Hematopoietic multipotent progenitor cell treated with erythropoietin and hydrocortisone succinate and interleukin-3 and kit ligand, for 15 days (in vitro differentiated cells): ENCODE measurements at places on chromosomes 1 and 21.

- DNase-seq, result no peak
Observed at GRCh38 chr1:12184008-12184681, 17.4 kb downstream of the TNFRSF1B start.

- no peak for DNase-seq
Observed at GRCh38 chr1:116764906-116765862, 11.0 kb downstream of the CD2 start.

GRCh38 chr1:42172381-42173133 lies 8.0 kb upstream of the GUCA2A start:
- no peak for DNase-seq

DNA sequence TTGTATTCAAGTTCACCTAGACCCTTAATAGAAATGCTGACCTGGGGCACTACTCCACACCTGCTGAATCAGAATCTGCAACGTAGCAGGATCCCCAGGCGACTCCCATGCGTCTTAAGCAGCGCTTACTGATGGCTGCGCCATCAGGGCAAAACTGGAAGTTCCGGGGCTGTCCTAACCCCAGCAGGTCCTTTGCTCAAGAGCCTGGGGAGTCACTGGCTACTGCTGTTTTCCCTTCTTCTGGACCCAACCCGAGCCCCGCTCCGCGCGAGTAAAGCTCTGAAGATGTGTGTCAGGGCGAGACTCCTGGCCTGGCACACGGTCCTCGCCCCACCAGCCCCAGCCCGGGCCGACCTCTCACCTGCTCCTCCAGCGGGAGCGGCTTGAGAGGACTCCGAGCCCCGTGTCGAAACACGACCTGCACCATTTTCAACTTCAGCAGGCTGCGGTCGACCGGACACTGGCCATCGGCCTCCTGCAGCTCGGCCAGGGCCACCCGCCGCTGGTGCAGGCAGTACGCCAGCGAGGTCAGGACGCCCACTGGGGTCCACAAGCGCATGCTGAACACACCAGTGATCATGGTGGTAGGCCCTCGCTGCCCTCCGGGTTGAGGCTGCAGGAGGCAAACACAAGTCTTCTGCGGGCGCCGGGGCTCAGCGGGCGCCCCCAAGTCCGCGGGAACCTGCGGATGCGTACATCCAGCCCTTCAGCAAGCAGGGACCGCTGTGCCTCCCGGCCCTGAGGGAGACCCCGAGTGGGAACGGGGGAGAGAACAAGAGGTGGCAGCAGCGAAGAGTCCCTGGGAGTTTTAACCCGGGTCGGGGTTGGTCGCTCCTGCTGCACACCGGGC lies 630 bp downstream of the ACP6 start:
- DNase-seq, result no peak

DNA sequence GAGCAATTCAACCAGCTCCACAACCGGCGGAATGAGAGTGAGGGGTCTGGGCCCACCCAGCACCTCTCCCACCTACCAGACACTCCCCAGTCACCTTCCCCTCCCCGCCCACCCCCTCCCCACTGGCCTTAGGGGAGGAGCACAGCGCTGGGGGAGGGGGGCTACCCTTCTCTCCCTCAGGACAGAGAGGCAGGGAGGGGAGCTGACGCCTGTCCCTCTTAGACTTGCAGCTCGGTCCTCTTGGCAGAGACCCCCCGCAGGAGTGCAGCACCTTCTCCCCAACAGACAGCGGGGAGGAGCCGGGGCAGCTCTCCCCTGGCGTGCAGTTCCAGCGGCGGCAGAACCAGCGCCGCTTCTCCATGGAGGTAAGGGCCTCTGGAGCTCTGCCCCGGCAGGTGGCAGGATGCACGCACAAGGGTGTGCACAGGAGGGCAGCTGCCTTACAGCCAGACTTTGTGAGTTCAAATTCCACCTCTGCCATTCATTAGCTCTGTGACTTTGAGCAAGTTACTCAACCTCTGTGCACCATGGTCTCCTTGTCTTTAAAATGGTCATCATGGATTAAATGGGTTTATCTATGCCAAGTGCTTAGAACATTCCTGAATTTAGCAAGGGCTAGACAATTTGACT lies 18.9 kb downstream of the CDK18 start:
- no peak for DNase-seq

- no peak for DNase-seq
Observed at GRCh38 chr1:34987018-34987417, 1.9 kb upstream of the TMEM35B start.

DNA sequence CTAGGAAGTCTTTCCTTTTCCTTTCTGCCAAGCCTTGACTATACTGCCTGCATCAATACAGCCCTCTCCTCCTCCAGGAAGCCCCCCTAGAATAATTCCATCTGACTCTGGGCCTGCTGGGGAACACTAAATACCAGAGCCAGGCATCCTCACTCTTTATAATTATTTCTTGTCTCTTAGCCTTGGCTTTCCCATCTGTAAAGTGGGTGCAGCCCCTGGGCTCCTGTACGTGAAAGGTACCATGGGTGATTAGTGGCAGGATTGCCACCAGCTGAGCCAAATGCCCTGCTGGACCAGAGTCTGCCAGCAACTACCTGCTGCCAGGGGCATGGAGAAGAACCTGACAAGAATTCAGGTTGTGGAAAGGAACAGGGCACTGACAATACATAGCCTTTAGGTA lies 58.7 kb downstream of the LGR6 start:
- DNase-seq, result no peak

DNA sequence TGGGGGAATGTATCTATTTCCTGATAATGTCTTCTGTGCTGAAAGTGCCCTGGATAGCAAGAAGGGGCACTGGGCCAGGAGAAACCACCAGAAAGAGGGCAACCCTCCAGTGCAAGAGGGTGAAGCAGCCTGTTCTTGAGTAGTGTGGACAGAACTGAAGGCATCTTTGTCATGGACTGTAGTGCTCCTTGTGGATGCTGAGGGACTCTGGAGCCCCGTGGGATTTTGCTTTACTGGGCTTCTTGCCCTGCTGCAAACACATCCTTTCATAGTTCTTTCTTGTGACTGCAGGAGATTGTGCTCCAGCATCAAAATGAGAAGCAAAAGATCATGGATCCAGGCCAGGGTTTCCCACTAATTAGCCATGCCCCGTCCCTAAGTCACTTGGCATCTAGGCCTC lies 300.6 kb downstream of the ZNF326 start:
- DNase-seq, result no peak

GRCh38 chr1:79004916-79005315 lies 1.6 kb downstream of the ADGRL4 start:
- DNase-seq, result no peak

GRCh38 chr1:15974855-15975254 lies 1.0 kb downstream of the ZBTB17 start:
- no peak for DNase-seq

DNA sequence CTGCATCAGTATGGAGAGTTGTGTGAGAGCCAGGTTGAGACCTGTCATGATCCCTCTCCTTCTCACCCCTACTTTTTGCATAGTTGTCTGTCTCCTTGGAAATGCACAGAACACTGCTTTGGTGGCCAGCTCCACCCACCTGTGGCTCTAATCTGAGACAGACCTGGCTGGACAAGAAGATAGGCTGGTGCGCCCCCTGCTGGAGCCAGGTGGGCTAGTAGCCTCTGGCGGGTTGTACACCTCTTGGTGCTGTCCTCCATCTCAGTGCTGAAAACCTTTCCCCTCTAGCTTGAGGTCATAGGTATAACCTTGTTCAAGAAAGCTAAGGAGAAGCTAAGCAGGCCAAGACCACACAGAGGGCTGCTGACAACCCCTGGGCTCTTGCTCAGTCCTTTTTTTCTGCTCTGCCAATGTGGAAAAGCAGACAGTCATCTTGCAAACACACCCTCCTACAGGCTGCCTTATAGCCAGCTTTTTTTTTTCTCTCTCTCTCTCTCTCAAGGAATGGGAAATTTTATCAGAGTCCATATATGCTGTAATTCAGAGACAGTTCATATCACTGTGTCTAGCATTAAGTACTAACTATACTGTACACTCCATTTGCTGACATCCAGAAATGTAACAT lies 58.8 kb upstream of the SPATA6 start:
- DNase-seq, result peak; percentile 43

GRCh38 chr1:218462587-218462986 lies 117.5 kb downstream of the TGFB2 start:
- no peak for DNase-seq

DNA sequence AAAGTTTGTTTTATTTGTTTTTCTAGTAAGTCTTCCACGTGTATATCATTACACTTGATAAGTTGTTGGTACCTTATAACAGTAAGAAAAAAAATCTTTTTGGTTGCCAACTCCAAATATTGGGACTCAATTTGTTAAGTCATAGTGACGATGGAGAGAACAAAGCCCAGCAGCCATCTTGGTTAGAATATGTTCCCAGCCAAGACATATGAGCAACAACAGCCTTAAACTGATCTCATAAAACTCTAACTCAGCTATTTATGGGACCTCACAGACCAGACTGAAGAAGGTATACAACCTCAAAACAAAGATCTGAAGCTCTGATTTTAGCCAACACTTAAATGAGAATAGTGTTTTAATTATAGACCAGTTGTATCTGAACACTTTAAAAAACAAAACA lies 281.3 kb downstream of the VAV3 start:
- DNase-seq, result no peak
